ENCODE measurements at places on chromosomes 3 and 15. TPM values are rescaled to one million over a fixed set of nuclear protein-coding genes. Genes with fewer than 3 reads are reported as not detected.
A peak's percentile ranks its signal among the peaks of the same experiment; 100 is the strongest.

DNA sequence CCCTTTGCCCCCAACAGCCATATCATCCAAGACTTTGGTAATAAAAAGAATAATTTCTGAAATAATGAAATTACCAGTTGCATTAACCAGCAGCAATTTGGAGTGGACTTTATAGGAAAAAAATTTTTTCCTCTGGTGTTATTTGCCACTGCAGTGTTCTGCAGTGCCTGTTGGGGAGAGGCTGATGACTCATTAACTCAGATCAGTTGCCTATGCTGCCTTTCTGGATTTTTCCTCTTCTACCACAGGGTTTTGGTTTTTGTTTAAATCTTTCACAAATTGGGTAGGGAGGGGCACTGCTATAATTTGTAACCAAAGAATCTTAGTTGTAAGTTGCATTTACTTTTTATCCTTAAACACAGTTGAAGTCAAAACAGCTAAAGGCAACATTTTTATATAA, 22.7 kb downstream of the ATP6V1A start:
- peak; percentile 35 for DNase-seq

DNA sequence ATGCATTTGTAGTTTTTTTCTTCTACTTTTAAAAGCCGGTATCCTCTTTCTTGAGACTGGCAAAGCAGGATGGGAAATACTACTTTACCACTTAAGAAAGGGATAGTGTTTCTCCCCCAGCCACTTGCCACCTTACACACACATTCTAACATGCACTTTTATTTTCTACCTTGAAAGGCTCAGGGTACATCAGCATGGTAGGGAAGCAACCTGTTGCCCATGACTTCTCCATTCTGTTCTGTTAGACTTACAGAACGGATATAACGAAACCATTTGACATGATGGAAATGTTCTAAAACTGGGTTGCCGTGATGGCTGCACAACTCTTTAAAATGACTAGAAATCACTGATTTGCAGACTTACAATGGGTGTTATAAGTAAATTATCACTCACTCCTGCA, 405.5 kb downstream of the SHQ1 start:
- DNase-seq: no peak

DNA sequence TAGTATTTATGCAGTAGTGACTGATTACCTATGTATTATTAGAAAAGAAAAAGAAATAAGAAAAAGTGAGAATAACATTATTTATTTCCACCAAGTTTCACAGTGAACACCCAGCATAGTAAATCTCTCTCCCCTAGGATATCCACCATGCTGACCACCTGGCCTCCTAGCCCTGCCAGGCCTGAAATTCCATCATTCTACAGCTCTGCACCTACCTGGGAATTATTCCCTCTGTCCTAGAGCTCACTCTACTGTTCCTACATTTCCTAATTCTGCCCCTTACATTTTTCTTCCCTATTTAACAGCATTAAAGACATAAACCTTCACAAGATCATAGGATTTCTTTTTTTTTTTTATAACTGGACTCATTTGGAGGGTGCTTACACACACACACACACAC, 525.3 kb upstream of the PPP2R3A start:
- no peak for DNase-seq

DNA sequence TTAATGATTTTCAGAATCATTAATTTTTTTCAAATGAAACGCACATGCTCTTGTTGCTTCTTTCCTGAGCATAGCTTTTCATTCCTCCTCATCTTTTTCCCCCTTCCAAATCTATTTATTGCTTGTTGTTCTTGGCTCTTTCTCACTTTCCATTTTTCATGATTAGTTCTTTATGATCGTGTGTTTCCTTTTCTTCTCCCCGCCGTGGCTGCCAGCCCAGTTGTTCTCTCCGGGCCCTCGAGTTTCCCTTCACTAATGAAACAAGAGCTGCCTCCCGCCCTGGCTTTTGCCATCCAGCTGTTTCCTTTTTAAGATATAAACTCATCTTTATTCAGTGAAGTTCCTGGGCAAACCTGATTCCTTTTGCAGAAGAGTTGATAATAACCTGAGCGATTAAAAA, 170.2 kb upstream of the NR2F2 start:
- DNase-seq: peak; percentile 95

DNA sequence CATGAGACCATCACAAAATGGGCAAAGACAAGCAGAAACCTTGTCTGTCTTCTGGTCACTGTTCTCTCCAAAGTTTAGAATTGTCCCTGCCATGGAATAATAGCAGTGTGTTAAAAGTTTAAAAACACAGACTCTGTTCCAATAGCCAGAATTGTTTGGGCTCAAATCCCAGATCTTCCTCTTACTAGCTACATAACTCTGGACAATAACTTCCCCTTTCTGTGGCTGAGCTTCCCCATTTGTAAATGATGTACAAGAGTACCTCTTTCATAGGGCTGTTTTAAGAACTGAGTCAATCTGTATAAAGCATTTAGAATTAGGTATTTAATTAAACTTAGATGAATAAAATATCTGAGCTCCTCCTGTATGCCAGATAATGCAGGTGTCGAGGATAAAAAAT, 623.0 kb downstream of the NTRK3 start:
- no peak for DNase-seq

CCR9 gene
- total RNA-seq: not detected
